ENCODE measurements at places on chromosomes 6 and 20.
A peak's percentile ranks its signal among the peaks of the same experiment; 100 is the strongest.

DNA sequence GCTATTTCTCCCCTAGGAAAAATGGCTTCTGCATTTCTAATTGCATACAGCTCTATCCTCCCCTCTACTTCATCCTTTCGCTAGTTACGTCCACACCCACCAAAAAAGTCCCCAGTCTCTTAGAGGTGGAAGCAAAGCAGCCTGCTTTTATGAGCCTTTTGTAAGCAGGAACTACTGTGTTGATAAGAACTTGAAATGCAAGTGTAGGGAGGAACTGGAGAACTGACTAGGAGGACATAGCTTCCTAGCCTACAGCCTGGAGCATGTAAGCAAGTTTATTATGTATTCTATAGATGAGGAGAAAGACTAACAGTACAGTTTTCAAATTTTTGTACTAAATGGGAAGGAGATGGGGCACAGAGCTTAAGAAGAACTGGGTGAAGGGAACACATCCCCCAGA, 10.3 kb downstream of the ARHGAP18 start:
- DNase-seq = no peak

DNA sequence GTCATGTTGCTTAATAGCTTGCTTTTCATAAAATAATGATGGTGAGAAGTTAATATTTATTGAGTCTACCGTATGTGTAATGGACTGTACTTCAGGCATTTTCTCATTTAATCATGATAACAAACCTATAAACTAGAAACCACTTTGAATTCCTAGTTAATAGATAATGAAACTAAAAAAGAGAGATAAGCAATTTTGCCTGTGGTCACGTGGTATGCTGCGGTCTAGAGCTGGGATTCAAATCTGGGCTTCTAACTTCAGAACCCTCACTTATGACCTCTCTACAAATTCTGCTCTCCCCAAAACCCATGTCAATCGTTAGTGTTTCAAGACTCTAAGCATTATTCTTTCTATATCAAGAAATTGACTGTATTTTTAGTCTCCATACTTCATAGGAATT, 700.7 kb downstream of the PRKN start:
- no peak for DNase-seq

DNA sequence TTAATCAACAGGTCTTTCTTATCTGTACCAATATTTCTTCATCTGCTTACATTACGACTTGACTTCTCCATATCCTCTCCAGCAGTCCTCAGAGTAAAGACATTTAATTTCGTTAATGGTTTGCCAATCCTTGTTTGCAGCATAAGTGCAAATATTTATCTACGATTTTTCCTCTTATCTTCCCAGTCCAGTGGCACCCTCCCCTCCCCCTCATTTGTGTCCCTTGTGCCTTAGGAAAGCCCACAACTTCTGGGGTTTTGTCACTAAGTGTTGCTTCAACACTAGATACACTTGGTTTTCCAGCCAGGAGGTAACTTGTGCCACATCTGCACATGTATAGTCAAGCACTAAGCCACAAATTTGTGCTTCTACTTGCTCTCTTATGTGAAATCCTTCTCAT, 327.2 kb downstream of the CBLN4 start:
- DNase-seq = no peak

- peak; percentile 17 for DNase-seq
Measured at GRCh38 chr6:108914235-108915022, 66.2 kb downstream of the ARMC2 start.

DNA sequence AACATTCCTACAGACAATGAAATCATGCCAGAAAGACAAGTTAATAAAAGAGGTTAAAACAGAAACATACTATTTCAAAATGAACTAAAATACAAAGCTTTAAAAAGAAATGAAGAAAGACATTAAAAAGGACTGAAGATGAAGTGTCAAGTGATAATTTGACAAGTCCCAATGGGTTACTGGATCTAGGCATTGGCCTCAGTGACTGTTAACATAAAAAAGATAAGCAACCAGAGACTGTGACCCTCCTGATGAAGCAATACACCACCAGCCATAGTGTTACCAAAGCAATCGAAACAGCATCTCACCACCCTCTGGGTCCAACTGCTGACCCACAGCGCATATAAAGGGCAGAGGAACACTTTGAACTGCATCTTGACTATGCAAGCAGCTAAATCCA, 130.3 kb downstream of the FIG4 start:
- DNase-seq = no peak

- DNase-seq = no peak
Measured at GRCh38 chr6:26555505-26556262, 17.5 kb downstream of the HMGN4 start.

DNA sequence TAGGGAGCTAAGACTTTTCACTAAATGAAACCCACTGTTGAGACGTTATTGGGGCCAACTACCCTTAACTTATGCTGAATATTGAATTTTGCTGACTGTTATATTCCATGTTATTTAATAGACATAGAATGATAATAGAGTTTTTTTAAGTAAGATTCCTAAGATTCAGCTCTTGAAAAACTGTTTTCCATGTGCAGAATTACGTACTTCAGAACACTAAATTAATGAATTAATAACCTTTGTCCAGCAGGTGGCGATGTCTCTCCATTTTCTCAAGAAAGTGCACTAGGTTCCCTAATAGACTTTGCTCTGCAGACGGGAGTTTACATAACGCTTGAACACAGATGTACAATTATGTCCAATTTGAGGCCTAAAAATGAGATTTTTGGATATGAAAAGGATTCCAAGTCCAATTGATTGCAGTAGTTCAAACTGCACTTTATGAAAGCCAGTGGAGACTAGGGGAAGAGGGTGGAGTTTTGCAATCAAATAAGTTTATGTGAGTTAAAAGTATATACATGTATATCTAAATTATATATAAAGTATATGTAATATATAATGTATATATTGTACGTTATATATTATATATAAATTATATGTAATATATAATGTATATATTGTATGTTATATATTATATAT, 282.1 kb downstream of the UST start:
- DNase-seq = peak; percentile 68

- no peak for DNase-seq
Measured at GRCh38 chr6:53009056-53009455, 14.0 kb upstream of the GSTA4 start.

DNA sequence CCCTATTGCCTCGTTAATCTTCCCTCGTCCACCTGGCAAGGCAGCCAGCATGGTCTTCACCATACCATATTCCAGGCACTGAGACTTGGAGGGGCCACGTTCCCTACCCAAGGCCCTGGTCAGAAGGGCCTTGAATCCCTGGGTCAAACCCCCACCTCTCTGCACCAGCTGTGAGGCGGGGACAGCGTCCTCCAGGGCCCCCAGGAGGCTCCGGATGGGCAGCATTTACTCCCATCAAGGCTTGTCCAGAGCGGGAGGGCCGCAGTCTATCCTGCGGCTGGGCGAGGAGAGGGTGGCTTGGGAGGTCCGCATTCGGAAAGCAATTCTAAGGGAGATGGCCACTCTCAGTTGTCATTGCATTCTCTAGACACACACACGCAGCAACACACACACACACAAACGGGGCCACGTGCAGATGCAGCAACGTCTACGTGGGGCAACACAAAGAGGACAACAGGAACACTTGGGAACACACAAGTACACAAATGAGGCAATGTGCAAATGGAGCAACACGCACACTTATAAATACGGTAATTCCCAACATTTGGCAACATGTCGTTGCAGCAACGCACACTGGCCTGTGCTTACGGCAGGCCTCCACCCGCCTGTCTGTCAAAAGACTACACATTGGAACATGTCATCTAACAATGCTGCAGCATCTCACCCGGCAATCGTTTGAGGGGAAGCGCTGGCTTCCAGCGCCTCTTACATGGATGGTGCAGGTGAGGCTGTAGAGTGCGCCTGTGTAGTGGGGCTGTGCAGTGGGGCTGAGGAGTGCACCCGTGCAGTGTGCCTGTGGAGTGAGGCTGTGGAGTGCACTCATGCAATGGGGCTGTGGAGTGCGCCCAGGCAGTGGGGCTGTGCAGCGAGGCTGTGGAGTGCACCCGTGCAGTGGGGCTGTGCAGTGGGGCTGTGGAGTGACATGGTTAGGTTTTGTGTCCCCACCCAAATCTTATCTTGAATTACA, 12.9 kb upstream of the NTSR1 start:
- DNase-seq = no peak

DNA sequence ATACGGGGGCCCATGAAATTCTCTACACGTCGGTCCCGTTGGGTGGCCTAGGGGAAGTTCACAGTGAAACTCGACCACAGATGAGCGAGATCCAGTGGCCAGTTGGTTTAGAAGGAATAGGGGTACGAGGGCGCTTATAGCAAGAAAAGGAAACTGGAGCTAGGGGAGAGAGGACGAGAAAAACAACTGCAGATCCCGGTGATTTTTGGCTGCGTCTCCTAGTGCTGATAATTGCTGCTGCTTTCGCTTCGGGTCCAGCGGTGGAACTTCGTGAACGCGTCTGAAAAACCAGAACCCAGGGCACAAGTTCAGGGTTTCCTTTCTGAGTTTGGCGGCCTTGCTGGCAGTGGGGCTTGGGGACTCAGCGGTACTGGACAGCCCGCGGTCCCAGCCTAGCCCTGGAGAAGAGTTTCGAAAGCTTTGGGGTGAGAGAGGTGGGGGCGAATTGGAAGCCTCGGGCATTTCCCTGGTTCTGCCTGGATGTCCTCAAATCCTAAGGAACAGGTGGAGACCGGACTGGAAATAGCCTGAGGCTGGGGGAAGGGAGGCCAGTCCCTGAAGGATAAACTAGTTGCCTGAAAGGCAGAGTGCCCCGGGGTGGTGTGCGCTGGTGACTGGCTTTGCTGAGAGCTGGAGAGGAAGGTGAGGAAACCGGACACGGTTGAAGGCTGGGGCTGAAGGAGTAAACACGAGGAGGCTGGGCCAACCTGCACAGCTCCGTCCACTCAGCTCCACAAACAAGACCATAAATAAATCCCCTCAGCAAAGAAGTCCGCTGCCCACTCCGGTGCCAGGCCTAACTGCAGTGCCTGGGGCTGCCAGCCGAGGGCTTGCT, 793 bp downstream of the GMPR start:
- no peak for DNase-seq

DNA sequence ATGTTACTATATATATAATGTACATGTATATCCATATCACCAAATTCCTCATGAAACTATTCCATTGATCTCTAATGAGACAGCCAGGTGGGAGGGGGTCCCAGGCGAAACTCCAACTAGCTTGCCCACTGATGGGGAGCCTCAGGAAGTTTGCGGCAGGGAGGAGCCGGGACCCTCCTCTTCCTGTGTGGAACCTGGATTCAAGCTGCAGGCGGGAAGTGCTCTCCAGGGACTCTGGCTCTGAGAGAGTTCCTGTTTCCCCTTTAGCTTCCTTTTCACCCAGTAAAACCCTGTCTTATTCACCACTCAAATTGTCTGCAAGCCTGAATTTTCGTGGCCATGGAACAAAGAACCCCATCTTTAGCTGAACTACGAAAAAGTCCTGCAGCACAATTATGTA, 152.2 kb downstream of the OPN5 start:
- DNase-seq = no peak

GRCh38 chr6:128421788-128422187, 98.6 kb downstream of the PTPRK start:
- no peak for DNase-seq

All from activated T-cell treated with anti-CD3 and anti-CD28 coated beads for 4 hours (primary cell).